Stimulated activated CD4-positive, alpha-beta T cell treated with anti-CD3 and anti-CD28 coated beads, Interleukin-15, amount 100 ng/mL, for 1 hour (primary cell): ENCODE measurements at places on chromosomes 1 and 21.

- no peak for DNase-seq
Measured at GRCh38 chr1:72184099-72184701, 98.1 kb downstream of the NEGR1 start.

GRCh38 chr1:227343727-227344551 is 25.6 kb upstream of the CDC42BPA start:
- DNase-seq: no peak

DNA sequence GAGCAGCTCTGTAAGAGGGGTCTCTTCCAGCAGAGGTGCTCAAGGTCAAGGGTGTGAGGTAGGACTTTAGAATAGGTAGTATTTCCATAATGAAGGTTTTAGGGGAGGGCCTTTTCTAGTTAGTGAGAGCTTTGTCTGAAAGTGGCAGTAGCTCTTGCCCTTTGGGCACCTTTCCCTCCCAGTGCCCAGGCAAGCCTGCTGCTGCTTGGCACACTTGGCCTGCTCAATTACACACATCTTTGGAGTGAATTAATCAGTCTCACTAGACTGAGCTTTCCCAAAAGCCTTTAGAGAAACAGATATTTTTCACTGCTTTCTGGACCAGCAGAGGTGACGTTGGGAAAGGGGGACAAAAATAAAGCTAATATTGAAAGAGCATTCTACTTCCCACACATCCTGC is 48.0 kb downstream of the MAB21L3 start:
- no peak for DNase-seq

DNA sequence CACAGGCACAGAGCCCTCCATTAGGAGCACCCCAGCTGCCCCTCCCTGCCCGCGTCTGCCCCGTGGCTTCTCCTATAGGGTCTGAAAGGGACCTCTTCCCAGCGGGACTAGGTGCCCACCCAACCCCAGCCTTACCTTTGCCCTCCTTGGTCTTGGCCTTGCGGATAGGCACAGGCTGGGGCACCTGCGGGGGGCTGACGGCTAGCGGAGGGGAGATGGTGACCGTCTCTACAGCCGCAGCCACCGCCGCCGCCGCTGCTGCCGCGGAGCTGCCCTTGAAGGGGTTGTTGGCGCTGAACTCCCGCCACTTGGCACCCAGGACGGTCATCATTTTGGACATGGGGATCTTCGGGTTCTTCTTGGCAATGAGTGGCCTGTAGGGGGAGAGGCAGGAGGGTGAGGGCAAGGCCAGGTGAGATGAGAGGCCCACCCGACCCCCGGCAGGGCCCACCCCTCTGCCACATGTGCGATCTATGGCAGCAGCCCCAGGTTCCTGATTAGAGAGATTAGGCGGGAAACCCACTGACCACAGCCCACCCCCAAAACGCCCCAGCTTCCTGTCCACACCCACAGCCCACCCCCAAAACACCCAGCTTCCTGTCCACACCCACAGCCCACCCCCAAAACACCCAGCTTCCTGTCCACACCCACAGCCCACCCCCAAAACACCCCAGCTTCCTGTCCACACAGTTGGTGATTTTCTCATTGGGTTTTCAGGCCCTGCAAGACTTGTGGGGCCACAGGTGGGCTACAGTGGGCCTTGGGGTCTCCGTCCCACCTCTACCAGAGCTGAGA is 25.4 kb downstream of the CHD5 start:
- DNase-seq: no peak

DNA sequence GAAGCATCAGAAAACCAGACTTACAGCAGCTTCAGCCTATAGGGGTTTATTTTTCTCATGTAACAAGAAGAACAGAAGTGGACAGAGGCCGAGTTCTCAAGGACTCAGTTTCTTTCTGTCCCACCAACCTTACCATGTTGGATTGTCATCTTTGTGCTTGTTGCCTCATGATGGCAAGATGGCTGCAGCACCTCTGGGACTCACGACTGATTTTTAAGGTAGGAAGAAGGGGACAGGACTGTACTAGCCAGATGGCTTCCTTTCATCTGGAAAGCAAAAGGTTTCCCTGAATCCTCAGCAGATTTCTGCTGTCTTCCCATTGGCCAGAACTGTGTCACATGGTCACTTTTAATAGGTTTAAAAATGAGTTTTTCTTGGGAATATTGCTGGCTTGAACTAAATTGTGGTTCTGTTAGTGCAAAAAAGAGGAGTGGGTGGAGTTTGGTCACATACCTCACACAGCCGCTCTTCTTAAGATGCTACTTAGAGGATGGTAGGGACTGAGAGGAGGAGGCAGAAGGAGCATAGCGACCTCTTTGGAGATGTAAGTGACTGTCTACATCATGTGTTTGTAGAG is 48.1 kb upstream of the ENAH start:
- no peak for DNase-seq

DNA sequence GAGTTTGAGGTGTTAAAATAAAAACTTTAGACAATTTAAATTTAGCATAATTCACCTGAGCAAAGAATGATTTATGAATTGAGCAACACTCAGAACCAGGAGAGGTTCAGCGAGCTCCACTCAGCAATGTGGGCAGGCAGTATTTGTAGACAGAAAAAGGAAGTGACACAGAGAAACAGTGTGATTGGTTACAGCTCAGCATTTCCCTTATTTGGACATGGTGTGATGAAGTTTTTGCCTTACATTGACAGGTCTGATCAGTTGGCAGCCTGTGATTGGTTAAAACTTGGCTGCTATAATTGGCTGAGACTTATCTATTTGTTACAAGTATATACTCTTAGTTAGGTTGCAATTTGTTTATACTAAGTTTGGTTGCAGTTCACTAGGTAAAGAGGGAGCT is 621.2 kb upstream of the PRMT6 start:
- no peak for DNase-seq

- DNase-seq: no peak
Measured at GRCh38 chr1:71093938-71094337, 13.1 kb upstream of the ZRANB2 start.

DNA sequence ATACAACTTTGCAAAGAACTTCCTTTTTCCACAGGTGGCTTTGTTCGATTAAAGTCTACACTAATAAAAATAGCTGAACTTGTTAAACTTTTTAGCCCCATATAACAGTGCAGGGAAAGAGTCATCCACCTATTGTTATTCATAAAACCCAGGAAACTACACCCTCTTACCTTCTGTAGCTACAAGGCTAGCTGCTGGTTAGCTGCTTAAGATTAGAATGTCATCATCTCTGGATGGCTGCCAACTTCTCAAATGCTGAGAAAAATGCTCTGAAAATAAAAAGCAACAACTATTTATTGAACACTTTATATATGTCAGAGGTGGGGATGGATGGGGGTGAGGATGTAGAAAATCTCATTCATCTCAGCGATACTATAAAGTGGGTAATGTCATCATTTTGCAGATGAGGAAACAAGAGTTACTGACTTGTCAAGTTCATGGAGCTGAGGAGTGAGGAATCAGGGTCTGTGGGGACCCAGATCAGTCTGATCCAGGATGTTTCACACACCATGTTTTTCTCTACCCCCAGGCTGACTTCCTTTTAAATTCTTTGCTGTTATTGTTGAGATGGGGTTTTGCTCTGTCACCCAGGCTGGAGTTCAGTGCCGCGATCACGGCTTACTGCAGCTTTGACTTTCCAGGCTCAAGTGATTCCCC is 17.1 kb downstream of the ATP5PF start:
- DNase-seq: no peak

DNA sequence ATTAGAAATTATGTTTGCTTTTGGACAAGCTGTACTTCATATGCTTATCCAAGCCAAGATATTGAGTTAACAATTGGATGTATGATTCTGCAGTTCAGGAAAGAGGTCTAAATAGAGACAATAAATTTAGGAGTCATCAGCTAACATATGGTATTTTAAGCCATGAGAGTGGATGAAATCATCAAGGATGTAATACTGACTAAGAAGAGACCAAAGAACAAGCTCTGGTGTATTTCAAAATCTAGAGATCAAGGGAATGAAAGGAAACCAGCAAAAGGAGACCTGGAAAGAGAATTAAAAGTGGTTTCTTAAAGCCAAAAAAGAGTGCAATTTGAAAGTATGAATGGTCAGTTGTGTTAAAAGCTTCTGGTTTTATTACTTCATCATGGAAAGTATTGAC is 183.6 kb upstream of the BEND5 start:
- DNase-seq: no peak
